ENCODE measurements at places on chromosomes 7 and 10. TPM values are rescaled to one million over a fixed set of nuclear protein-coding genes. Genes with fewer than 3 reads are reported as not detected.

Gene HABP2
- not detected for total RNA-seq

Gene PALD1
- total RNA-seq = 4.9 TPM

Gene EDRF1
- total RNA-seq = 11.5 TPM

Gene CALCR
- not detected for total RNA-seq

Gene CNTNAP2
- 1.1 TPM for total RNA-seq

Gene RAMP3
- 77.2 TPM for total RNA-seq

Gene CDH23
- total RNA-seq = 4.4 TPM

Gene CCZ1B
- 18.5 TPM for total RNA-seq

Gene FRAT1
- 3.1 TPM for total RNA-seq

GRCh38 chr10:122128357-122128756, 139.4 kb downstream of the TACC2 start:
- H3K4me1 ChIP-seq = peaks cover 79% of the 10 kb centered on the region
- peaks cover 7% of the 10 kb centered on the region for H3K36me3 ChIP-seq
- peak overlapping the region; percentile 20 for H3K4me3 ChIP-seq
- peak; percentile 87 for DNase-seq
- H3K27ac ChIP-seq = peak overlapping the region; percentile 75
- H3K27me3 ChIP-seq = no peaks in the 10 kb centered on the region

DNA sequence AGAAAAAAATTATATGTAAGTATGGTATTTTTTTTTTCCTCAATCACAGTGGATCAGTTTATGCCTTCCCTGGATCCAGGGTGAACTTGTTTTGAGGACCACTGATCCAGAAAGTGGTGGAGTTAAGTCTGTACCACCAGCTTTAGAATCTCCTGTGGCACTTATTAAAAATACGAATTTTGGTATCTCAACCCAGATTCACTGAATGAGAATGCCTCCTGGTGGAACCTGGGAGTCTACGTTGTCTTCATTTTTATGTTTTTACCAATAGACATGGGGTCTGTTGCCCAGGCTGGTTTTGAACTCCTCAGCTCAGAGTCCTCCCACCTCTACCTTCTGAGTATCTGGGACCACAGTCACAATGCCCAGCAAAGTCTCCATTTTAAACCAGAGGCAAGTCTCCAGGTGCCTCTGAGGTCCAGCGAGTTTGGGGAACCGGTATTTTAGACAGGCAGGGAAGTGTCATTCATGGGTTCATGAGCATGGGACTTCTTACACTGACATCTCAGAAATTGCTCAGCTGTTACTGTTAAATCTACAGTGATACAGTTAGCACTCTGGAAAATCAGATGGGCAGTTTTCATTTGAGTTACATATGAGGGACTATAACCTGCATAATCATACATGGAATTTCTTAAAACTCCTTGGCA, 200.9 kb downstream of the AUTS2 start:
- no peak for DNase-seq
- no peaks in the 10 kb centered on the region for H3K27me3 ChIP-seq
- H3K36me3 ChIP-seq = no peaks in the 10 kb centered on the region
- H3K4me1 ChIP-seq = no peaks in the 10 kb centered on the region
- H3K27ac ChIP-seq = no peak overlapping the region

DNA sequence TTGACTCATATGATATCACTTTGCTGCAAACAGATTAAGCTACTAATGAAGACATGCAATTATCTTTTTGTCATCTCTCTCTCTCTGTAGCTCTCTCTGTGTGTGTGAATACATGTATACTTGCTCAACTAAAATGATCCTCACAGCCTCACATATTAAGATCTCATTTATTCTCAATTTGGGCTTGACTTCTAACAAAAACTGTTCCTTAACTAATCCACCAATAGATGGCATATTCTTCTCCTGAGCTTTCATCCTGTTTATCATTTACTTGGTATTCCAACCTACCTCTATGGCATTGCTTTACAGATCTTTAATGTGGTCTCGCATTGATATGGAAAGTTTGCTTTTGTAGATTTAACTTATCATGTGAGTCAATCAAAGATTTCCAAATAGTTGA, 540.4 kb downstream of the CNTNAP2 start:
- H3K27ac ChIP-seq = no peak overlapping the region
- no peaks in the 10 kb centered on the region for H3K4me1 ChIP-seq
- DNase-seq = no peak
- no peaks in the 10 kb centered on the region for H3K36me3 ChIP-seq
- H3K27me3 ChIP-seq = no peaks in the 10 kb centered on the region
- no peak overlapping the region for H3K4me3 ChIP-seq

DNA sequence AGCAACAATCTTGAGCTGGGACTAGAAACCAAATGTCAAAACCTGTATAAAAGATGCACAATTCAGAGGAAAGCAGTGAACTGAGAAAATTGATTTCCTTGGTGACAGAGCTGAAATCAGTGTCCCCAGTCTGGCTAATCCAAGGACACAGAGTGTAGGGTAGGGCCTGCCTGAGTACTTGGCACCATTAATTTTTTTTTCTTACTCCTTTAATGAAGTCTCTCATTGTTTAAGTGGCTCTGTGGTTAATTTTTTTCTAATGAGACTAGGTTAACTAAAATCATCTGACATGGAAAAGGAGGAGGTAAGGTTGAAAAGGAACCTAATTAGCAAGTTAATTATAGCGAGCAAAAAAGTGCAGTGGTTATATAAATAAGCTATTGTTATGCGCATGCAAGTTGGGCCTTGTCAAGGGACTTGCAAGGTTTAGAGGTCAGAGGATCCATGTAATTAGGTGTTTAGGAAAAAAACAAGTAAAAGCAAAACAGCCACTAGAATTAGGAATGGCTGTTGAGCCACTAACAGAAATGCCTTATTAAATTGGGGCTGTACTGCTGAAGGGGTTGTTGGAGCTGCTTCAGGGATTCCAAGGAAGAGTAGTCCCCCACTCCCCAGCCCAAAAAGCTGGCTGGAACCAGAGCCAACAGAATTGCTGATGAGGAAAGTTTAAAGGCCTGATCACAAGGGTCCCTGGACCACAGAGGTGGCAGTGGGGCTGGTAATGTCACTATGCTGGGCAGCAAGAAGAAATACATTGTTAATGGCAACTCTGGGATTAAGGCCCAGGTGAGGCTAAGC, 58.9 kb upstream of the STRIP2 start:
- DNase-seq = no peak
- H3K4me3 ChIP-seq = no peak overlapping the region
- H3K27me3 ChIP-seq = no peaks in the 10 kb centered on the region
- no peak overlapping the region for H3K27ac ChIP-seq
- no peaks in the 10 kb centered on the region for H3K4me1 ChIP-seq
- H3K36me3 ChIP-seq = no peaks in the 10 kb centered on the region
